AG10803 (cell line): ENCODE measurements at places on chromosomes 5 and 9.

- peak; percentile 44 for DNase-seq
Observed at GRCh38 chr5:176407456-176408251, 8.7 kb downstream of the CLTB start.

DNA sequence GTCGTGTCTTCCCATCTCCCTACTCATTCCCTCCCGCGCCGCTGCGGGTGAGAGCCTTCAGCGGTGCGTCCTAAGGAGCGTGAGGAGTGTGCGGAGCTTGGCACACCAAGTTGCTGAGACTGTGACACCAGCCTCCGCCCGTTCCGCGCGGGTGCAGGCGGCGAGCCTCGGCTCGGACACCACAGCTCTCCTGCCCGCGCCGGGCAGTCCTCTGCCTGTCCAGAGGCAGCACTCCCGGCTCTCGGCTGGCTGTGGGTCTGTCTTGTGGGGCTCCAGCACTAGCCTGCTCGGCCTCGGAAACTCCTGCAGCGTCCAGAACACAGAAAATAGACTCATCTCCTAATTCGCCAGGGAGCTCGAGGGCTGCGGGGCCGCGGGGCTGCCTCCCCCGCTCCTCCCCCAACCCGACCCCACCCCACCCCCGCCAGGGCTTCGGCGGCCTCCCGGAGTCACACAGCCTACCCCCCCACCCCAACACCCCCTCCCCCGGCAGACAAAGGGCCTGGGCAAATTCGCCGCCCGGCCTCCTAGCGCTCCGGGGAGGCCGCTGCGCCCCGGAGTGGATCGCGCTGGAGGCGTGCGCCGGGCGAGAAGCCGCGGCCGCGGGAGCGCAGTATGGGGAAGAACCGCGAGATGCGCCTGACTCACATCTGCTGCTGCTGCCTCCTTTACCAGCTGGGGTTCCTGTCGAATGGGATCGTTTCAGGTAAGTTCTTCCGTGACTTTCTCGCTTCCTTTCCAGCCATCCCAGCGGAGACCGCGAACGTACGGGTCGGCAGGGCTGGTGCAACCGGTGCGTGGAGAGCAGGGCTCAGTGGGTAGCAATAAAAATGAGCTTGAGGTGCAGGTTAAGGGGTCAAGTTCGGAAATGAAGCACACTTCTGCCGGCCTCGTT, at the start of gene ADAMTS19:
Gene ADAMTS19, plus strand, starts transcription at position 522 of the 895 bp plus-strand sequence. Its CDS starts 94 bp downstream, at position 616.
- DNase-seq: peak; percentile 0

DNA sequence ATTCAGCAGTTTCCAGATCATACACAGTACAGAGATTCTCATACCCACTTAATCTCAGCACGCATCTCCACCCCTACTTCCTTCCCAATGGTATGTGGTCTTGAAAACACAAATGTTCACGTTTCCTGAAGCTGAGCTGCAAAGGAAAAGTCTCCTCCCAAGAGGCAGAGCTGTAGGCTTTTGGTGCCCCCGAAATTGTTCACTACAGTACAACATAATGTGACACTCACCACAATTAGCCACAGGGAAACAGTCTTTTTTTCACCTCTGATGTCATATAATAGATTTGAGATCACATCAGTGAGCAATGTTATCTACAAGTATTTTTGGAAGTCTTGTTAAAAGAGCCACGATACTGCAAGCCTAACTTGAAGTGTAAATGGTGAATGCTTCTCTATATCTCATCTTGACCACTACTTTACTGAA, 40.2 kb downstream of the NFIB start:
- no peak for DNase-seq

GRCh38 chr5:168663276-168664004, 84.3 kb upstream of the PANK3 start:
- DNase-seq: peak; percentile 20

DNA sequence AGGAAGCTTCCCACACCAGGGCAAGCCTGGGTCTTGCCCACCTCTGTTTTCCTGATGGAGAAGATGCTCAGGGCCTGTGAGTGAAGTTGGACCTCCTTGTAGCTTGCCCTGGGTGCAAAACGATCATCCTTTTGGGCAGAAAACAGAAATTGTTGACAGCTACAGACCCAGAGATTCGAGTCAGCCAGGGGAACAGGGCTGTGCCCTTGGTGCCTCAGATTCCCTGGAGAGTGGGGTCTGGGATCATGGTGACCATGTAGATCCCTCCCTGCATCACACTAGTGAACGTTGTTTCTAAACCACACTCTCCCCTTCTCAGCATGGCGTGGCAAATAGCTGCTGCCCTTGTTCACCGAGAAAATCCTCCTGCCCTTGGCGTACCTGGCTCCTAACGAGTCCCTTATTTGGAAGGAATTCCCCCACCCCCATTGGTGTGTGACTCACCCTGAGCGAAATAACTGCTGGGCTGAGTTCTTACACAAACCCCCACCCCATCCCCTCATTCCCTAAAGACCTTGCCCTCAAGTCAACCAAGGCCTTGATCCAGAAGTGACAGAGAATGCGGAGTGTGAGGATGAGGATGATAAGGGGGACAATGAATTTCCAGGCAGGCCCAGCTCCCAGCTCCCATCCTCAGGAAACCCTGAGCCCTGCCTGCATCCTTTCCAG, 1.1 kb upstream of the DCANP1 start:
- no peak for DNase-seq

DNA sequence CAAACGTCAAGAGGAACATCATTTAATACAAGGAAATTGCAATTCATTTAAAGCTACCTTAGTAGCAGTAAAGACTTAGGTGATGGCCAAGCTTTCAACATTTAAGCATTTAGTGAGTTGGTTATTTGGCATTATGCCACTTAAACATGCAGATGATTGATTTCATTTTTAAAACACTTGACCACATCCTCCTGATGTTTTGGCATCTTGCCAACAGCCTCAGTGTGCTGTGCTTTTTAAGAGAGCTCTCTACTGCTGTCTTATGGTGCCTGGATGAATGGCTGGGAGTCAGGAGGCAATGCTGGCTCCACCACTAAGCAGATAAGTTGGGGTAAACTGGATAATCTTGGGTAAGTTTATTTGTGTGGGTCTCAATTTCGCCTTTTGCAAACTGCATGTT, 364.5 kb downstream of the MAN2A1 start:
- DNase-seq: peak; percentile 45

GRCh38 chr5:176337913-176338312, 23.7 kb downstream of the KIAA1191 start:
- DNase-seq: no peak

DNA sequence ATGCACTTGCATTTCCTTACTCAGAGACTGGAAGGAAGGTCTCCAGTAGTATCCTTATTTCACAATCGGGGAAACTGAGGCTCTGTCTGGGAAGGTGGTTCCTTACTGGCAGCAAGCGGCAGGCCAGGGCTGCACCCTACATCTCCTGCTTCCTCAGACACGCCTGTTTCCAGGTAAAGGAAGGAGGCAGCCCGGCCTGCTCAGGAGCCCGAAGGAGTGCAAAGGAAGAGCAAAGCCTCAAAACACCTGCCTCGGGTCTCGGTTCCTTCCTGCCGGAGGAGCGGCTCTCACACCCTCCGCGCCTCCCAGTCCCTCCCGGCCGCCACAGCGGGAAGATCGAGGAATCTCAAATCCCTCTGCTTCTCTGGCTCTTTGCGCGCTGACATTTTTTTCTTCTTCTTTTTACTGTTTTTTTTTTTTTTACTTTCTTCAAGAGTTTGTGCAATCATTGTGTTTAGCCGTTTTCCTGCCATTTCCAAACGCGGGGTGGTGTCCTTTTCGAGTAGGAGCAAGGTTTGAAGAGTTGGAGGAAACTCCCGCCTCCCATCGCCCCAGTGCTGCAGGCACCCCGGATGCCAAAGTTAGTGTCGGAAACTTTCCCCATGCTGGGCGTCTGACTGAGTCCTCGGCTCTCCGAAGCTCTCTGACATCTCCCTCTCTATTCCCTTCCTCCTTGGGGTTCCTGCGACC, 1.0 kb downstream of the GGTA1 start:
- peak; percentile 48 for DNase-seq

DNA sequence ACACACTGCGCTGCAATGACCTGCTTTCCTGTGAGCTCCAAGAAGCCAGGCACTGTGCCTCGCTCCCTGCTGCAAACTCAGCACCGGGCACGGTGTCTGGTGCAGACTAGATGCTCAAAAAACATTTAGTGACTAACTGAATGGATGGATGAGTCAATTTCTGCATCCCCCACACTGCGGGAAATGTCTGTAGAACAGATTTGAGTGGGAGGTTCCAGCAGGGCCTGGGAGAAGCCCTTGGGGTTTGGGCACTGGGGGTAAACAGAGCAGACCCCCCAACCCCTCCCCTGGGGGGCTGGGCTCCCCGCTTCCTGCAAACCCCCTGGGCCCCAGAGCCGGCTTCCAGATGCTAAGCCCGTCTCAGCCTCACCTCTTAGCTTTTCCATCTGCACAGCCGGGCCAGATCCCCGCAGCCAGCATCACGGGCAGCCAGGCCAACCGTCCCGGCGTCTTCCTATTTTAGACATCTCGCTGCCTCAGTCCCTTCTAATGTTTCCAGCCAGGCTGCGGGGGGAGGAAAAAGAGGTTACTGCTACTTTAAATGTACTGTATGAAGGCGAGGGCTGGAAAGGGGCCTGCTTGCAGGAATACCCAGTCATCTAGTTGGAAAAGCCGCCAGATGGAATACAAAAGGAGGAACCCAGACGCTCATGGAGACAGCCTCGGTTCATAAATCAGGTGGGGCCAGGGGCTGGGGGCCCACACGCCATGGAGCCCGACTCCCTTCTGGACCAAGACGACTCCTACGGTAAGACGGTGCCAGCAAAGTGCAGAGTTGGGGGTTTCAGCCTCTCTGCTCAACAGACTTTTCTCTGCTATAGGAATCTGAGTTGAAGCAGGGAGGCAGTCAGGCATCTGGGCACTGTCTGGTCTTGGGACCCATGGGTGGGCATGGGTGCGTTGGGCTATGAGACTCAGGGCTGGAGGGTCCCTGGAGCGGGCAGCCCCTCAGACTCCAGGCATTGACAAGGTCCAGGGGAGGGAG, 67.1 kb upstream of the GGTA1 start:
- DNase-seq: peak; percentile 41

- no peak for DNase-seq
Observed at GRCh38 chr5:107464416-107464815, 206.3 kb downstream of the EFNA5 start.

DNA sequence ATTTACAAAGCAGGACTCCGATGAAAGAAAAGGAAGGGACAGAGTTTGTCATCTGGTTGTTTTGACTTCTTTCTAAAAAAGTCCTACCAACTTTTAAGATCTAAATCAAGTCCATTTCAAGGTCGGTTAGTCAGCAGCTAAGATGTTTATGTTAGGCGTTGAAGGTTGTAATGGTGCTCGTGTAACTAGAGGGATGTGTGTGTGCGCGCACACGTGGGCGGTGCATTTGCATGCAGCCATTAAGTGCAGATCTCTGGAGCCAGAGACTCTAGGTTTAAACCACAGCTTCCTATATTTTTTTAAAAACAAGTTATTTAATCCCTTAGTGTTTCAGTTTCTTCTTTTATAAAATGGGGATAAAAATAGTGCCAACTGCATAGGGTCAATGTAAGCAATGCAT, 77.0 kb upstream of the SMIM32 start:
- no peak for DNase-seq

DNA sequence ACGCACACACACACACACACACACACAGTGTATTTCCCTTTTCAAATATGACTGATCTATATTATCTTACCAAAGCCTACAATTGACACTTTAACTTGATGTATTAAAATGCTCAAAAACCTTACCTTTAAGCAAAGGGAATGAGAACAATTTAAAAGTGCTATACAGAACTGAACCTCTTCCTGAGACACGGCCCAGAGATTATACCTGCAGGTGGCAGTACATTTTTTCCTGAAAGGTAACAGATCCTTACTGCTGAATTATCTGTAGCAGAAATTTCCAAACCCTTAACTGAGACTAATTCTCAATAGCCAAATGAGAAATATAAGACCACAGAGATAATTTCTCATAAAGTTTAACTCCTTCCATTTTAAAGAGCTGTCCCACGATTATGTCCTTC, 91.1 kb downstream of the MYO10 start:
- no peak for DNase-seq
